Choroid plexus epithelial cell (primary cell): ENCODE measurements at places on chromosomes 5 and 9.
A peak's percentile ranks its signal among the peaks of the same experiment; 100 is the strongest.

GRCh38 chr9:80775530-80775929 lies 913.8 kb downstream of the TLE1 start:
- peak; percentile 7 for DNase-seq

- no peak for DNase-seq
These were observed 176.1 kb downstream of the GADD45G start for GRCh38 chr9:89780959-89781358.

DNA sequence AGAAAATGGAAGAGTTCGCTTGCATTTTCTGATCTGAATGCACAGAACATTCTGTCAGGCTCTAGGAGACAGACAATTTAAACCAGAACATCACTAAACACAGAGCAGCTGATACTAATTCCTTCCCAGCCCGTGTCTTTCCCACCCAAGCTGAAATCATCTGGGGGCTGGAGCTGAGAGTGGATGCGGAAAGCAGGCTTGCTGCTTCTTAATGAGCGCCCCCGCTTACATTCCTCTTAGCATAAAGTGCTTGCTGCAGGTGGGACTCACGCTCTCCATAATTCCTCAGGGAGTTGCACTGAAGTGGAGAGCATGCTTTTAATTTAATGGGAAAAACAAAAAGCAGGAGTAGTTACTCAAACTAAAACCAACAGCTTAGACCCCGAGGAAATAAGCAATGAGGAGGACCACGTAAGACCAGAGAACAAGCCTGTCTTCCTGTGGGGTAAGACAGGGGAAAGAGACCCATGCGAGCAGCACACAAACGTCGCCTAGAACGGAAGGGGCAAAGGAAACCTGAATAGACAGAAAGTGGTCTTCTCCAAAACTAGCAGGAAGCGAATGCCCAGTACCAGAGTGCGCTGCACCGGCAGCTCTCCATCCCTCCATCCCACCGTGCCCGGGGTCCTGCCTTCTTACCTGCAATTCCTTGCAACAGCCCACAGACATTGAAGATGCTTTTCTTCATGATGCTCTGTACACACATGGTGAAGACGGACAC lies 139.3 kb downstream of the LHFPL2 start:
- DNase-seq, result no peak

GRCh38 chr5:9523090-9523823 lies 22.6 kb downstream of the SEMA5A start:
- DNase-seq, result no peak

DNA sequence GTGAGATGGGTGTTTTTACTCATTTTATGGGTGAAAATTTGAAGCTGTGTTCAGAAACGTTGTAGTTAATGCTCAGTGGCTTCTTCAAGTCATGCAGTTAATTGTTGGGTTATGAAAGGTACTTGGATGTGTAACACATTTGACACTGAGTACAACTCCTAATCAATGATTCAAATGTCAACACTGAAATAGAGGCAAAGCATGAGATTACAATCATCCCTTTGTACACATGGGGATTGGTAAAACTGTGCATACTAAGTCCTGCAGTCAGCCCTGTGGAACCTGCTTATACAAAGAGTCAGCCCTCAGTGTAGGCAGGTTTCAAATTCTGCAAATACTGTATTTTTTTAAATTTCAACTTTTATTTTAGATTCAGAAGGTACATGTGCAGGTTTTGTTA lies 3.3 kb downstream of the ABLIM3 start:
- no peak for DNase-seq

DNA sequence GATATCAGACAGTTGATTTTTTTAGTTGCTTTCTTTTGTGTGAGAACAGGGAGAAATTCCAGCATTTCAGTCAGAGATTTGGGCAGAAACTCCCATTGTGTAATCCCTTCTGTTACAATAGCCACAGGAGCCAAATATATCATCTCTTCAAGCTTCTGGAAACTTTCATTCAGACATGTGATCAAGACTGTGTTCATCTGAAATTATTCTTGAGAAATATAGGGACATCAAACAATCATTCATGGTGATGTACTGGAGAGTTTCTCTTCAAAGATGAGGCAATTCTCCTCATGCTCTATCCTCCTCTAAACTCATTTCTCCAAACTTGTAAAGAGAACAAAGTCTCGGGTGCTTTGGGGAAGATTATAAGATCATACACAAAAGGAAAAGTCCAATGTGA lies 35.2 kb upstream of the CSNK1G3 start:
- no peak for DNase-seq

GRCh38 chr9:126690431-126691051 lies 76.8 kb downstream of the LMX1B start:
- DNase-seq, result peak; percentile 17

DNA sequence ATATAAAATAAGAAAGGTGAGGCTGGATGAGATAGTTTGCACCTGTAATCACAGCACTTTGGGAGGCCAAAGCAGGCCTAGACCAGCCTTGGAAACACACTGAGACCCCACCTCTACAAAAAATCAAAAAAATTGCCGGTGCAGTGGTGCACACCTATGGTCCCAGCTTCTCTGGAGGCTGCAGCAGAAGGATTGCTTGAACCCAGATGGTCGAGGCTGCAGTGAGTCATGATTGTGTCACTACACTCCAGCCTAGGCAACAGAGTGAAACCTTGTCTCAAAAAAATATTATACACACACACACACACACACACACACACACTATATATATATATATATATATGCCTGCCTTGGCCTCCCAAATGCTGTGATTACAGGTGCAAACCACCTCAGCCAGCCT lies 1.3 kb downstream of the SLC35D2 start:
- no peak for DNase-seq

GRCh38 chr9:107039542-107039941 lies 176.6 kb downstream of the ZNF462 start:
- DNase-seq, result peak; percentile 76

- peak; percentile 52 for DNase-seq
These were observed 435.9 kb downstream of the BNC2 start for GRCh38 chr9:16434526-16434925.

GRCh38 chr9:112348257-112349007 lies 15.0 kb upstream of the PTBP3 start:
- DNase-seq, result peak; percentile 86

- DNase-seq, result peak; percentile 88
These were observed 26.2 kb downstream of the TCF7 start for GRCh38 chr5:134140530-134141201.

DNA sequence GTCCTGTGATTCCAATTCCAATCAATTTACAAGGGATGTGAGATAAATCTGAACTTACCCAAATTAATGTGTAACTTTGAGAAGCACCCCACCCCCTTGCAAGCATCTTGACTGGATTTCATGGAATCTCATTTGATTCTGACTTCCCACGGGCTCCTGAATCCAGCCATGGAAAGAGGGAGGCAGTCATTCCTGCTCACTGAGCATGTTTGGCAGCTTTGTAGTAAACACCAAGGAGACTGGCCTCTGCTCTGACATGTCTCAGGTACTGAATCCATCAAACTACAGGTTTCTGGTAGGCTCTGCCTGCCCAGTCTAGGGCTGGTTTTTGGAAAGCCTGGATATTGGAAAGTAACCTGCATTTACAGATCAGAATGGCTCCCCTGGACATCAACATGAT lies 357.6 kb downstream of the ARHGEF28 start:
- no peak for DNase-seq

- no peak for DNase-seq
These were observed 57.4 kb upstream of the CDH12 start for GRCh38 chr5:22910523-22910922.

DNA sequence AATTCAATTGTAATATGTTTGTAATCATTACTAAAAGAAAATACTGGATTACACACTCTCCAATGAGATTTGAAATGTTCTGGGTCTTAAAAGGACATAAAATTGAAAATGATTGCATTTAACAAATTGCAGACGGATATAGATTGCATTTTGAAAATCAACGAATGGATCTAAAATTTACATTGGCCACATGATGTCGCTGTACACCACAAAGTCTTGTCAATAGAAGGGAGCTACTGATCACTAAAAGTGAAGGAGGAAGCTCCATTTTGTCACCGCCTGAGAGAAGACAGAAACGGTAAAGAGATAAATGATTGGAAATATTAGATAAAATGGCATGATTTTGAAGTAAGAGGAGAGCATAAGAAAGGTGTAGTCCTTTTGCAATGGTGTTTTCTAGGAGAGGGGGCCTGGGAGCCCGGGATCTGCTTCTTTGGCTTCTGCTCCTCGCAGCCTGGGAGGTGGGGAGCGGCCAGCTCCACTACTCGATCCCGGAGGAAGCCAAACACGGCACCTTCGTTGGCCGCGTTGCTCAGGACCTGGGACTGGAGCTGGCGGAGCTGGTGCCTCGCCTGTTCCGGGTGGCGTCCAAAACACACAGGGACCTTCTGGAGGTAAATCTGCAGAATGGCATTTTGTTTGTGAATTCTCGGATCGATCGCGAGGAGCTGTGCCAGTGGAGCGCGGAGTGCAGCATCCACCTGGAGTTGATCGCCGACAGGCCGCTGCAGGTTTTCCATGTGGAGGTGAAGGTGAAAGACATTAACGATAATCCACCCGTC lies at the start of gene PCDHA1:
Gene PCDHA1 (plus strand): TSS at position 236 of the 782 bp plus-strand sequence.
- DNase-seq, result no peak

- no peak for DNase-seq
These were observed 2.7 kb downstream of the TERT start for GRCh38 chr5:1292139-1292538.

- DNase-seq, result no peak
These were observed 2.1 kb upstream of the HSPA4 start for GRCh38 chr5:133049726-133050048.

GRCh38 chr9:105341434-105342146 lies 97.1 kb downstream of the SLC44A1 start:
- peak; percentile 70 for DNase-seq

DNA sequence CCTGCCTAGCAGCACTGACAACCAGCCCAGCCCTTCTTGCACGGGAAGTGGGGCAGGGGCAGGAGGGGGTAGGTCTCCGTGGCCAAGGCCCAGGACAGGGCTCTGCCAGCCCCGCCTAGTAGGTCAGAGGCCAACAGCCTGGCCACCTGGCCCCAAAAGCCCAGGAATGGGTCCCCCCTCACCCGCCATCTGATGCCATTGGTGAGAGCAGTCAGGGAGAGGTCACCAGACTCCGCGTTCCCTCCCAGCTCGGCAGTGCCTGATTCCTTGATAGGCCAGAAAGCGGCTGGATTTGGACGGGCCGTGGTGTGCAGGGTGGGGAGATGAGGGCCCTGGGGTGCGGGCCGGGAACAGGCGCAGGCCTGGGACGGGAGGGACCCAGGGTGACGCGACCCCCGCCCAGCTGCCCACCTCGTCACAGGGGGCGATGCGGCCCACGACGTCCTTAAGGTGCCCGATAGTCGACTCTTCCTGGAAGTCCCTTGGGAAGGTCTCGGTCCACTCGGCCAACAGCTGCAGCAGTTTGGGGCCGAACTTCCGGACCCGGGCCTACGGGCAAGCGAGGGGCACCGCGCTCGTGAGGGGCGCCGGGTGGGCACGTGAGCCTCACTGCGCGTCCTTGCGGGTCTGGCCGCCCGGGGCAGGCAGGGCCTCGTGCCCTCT lies 64.5 kb upstream of the RNF130 start:
- no peak for DNase-seq

DNA sequence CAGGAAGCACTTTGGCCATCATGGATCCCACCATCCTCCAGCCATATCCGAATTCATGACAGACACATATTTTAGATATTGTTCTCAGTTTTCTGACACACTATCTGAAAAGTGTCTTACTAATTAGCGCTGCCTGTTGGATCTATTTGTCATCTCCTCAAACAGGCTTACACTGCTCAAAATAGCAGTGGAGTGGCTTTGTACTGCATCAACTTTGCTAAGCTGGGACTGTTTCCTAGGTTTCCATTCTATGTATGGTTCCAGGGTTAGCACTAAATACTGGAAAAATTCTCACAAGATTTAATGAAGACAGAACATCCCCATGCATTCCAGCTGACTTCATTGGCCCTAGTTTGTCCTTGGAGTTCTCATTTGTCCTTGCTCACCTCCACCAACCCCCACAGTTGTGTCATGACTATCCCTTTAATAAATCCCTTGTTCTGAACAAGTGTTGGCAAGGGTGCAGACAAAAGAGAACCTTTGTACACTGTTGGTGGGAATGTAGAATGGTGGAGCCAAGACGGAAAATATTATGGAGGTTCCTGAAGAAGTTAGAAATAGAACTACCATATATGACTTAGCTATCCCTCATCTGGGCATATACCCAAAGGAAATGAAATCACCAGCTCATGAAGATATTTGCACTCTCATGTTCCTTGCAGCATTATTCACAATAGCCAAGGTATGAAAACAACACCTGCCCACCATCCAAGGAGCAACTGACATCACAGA lies 136.5 kb upstream of the RAI14 start:
- DNase-seq, result no peak

DNA sequence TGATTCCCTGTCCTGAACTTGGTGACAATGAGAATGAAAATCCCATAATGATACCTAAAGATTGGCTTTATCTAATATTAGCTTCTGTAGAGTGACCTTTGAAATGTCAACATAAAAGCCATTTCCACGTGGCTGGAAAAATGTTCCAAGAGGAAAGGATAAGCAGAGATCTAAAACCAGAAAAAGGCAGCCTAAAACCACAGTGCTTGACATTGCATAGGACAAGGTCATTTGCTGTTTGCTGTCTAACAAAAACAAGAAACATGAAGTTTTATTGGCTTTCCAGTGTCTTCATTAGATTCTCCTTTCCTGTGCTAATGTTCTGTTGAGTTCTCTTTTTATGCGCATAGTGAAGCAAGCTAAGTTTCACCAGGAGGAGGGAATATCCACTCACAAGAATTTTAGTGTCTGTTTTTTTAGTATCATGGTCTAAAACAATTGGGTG lies 44.6 kb downstream of the CPEB4 start:
- no peak for DNase-seq

GRCh38 chr5:22306011-22306410 lies 547.1 kb downstream of the CDH12 start:
- DNase-seq, result no peak

DNA sequence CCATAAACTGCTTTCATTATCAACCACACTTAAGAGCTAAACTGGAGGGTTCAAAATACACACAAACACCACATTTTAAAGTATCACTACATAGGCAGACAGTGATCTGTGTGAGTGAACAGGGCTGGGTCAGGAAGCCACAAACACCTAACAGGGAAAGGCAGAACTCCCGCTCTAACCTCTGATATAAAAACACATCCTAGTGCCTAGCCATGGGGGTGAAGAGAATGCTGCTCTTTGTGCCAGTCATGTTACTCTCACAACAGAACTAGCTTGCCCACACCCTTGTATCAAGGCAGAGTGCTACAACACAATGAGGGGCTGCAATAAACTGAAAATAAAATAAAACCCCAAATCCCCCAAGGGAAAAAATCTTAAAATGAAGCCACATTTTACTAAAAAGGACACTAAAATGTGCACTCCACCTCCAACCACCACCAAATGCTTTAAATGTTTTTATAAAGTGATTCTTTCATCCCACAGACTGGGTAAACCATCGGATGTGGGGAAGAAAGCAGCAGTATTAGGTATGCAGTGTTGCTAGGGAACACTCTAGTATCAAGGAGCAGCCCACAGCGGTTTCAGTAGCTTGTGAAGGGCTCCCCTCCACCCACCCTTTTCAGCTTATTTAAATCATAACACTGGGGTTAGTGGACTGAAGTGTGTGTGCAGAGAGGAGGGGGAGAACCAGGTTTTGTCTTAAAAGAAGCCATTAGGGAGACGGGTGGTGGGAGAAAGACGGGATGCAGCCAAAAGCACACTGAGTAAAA lies 64.5 kb downstream of the TMEM161B start:
- DNase-seq, result peak; percentile 14
